ENCODE measurements at places on chromosomes 12 and 14. TPM values are rescaled to one million over a fixed set of nuclear protein-coding genes. Genes with fewer than 3 reads are reported as not detected.

GRCh38 chr12:38163442-38163801 lies 153.2 kb upstream of the ALG10B start:
- H3K27me3 ChIP-seq: peaks cover 13% of the 10 kb centered on the region
- no peaks in the 10 kb centered on the region for H3K4me1 ChIP-seq
- DNase-seq: no peak
- H3K4me3 ChIP-seq: no peak overlapping the region

The HOXC4 gene
- total RNA-seq: 0.14 TPM

The ACOT4 gene
- 1.6 TPM for total RNA-seq

The EPYC gene
- total RNA-seq: not detected
